ENCODE measurements at places on chromosomes 16 and 17. TPM values are rescaled to one million over a fixed set of nuclear protein-coding genes. Genes with fewer than 3 reads are reported as not detected.

DNA sequence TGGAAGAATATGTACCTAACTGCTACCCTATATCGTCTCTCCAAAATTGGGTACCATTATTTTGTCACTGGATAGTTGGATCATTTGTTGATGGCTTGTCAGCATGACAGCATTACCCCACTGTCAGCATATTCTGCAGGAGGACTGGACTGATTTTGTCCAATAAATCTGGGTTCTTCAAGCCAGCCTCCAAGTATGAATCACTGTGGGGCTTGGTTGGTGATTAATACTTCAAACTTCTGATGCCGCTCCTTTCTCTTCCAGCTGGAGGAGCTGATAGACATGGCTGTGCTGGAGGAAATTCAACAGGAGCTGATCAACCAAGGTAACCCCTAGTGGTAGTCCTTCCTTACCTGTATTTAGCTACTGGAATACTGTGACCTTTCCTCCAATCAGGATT lies 2.5 kb downstream of the RPAIN start:
- DNase-seq = no peak

- DNase-seq = no peak
Observed at GRCh38 chr17:180381-181244, 837 bp downstream of the DOC2B start.

- no peak for DNase-seq
Observed at GRCh38 chr17:48729335-48730239, 1.0 kb upstream of the HOXB13 start.

GRCh38 chr16:27597361-27597760 lies 47.4 kb downstream of the KATNIP start:
- no peak for DNase-seq

GRCh38 chr17:50484386-50485155 lies 5.9 kb downstream of the RSAD1 start:
- no peak for DNase-seq

GRCh38 chr17:43542859-43543258 lies 3.3 kb downstream of the ETV4 start:
- DNase-seq = no peak

DNA sequence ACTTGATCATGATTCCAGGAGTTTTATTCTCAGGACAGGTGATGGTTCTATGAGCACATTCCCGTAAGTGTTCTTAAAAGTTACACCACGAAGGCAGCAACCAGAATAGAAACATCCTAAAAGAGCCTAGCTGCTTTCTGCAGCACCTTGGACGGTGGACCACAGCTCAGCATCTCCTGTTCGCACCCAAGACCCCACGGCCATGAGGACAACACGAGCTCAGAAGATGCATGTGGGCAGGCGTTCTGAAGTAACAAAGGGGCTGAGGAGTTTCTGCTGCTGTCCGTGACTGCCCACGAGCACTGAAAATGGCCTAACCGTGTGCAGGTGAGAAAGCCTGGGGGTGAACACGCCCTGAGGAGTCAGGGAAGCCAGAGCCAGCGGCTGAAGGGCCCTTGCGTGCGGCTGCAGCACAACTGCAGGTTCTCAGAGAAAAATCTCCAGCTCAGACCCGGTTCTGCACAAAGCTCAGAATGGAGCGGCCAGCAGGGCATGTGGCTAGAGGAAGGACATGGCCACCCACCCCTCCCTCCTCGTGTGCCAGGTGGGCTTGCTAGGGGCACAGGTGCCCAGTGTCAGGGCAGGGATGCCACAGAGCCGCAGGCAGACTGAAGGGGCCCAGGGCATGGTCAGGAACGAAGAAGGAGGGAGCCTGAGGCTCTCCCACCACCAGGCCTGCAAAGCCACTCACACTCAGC lies 10.8 kb upstream of the C16orf95 start:
- DNase-seq = no peak

GRCh38 chr17:72386619-72387237 lies 265.9 kb downstream of the SOX9 start:
- DNase-seq = no peak

DNA sequence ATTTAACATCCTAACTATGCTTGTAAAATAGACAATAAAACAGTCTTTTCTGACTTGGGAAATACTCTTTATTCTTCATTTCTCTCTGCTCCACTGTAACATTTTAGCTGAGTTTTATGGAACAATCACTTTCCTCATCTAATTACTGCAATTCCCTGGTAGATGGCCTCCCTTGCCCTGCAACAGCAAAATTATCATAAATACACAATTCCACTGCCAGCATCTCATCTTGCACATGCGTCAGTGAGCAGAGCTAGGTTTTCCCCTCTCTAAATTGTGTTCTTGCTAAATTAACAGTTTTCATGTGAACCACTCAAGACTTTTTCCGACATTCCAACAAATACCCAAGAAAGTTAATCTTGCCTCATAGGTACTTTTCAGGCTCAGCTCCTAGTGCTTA lies 920.9 kb upstream of the GOT2 start:
- no peak for DNase-seq

DNA sequence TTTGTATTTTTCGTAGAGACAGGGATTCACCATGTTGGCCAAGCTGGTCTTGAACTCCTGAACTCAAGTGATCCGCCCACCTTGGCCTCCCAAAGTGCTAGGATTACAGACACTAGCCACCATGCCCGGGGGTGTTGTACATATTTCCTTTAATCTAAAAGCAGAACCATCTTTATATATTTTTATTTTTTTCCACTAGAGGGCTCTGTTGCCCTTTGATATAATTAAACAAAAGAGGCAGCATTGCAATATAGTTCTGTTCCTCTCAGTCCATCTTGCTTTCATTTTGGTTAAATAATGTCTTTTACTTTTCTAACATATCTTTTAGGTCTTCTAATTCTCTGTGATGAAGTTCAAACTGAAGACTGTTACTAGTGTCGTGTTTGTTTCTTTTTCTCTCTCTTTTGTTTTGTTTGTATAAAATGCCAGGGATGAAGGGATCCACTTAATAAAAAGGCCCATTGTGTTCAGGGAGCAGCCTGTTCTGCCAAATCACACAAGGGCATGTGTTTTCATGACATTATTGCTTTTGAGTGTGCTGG lies 23.4 kb downstream of the WWOX start:
- no peak for DNase-seq

DNA sequence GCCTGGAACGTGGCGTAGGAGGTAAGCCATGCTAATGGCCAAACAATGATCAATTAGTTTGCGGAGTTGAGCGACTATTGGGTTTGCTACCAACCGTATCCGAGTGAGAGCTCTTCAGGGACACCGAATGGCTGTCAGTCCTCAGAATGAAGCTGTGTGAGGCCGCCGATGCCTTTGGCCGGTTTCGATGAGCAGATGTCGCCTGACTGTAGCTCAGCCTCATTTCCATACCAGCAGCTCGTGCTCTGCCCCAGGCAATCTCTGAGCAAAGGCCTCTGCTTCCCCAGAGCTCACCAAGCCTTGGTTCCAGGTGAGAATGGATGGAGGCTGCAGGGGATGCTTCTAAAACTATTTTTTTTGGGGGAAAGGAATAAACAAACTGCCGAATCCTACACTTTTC lies 111.7 kb upstream of the HS3ST4 start:
- no peak for DNase-seq

DNA sequence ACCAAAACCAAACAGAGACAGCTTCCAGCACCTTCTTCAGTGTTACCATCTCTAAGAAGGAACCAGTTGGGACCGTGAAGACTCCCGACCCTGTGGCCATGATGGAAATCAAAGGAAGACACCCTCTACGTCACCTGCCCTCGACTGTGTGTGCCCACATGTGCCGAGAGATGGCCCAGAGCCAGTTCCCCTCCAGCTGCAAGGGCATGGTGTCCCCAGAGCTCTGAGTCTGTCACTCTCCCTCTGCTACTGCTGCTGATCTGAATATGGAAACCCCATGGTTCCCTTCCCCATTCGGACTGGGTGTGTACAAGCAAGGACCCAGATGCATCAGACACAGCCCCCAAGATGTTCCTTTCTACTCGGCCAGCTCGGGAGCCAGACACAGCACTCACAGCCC lies 76.4 kb downstream of the SOCS1 start:
- DNase-seq = no peak

- DNase-seq = no peak
Observed at GRCh38 chr17:32141679-32142037, 644 bp upstream of the RHOT1 start.

GRCh38 chr16:59686405-59686804 lies 952.3 kb upstream of the GOT2 start:
- no peak for DNase-seq

DNA sequence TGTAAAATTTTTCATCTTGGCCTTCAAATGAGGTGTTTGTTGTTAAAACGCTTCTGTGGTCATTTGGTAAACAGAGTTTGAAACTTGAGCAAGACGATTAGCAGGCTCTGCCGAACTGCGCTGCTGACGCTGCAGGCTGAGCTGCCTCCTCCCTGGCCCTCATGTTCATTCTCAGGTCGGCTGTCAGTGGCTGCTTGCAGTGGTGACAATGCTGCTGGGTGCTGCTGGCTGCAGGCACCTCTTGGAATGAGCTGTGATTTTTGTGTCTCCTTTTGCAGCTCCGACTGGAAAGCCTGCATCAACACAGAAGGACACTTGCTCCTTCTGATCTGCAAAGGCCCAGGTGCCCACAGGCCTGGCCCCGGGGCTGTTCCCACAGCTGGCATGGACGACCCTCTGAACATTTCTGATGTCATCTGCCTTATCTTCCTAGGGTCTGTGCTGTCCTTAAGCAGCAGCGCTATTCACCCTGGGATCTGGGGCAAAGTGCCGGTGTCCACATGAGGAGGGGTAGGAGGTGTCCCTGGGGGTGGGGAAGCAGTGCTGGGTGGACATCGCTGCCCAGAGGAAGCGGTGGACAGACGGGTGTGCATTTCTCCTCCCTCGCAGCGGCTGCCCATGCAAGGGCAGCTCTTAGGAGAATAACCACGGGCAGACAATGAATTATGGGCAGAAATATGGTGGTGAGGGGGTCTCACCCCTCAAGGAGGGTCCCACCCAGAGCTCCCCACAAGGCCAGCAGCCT lies 23.1 kb upstream of the OSGIN1 start:
- no peak for DNase-seq

DNA sequence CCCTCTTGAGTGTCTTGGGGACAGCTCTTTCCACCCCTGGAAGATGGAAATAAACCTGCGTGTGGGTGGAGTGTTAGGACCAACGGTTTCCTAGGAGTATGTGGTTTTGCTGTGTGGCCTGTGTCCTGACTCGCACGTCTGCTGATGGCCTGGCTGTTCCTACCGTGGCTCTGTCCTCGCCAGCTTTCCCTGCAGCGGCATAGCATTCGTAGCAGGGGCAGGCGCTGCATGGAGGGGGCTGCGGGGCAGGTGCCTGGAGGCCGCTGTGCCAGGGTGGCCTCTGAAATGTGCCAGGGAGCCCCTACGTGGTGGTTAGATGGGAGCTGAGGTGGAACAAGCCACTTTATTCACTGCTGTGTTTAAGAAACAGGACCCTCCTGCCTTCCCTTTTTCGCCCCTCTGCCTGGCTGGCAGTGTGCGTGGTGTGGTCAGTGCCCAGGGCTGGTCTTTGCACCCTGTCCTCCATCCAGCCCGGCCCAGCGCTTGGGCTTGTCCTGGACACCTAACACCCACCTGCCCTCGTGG lies 10.6 kb downstream of the SLC16A3 start:
- DNase-seq = no peak

DNA sequence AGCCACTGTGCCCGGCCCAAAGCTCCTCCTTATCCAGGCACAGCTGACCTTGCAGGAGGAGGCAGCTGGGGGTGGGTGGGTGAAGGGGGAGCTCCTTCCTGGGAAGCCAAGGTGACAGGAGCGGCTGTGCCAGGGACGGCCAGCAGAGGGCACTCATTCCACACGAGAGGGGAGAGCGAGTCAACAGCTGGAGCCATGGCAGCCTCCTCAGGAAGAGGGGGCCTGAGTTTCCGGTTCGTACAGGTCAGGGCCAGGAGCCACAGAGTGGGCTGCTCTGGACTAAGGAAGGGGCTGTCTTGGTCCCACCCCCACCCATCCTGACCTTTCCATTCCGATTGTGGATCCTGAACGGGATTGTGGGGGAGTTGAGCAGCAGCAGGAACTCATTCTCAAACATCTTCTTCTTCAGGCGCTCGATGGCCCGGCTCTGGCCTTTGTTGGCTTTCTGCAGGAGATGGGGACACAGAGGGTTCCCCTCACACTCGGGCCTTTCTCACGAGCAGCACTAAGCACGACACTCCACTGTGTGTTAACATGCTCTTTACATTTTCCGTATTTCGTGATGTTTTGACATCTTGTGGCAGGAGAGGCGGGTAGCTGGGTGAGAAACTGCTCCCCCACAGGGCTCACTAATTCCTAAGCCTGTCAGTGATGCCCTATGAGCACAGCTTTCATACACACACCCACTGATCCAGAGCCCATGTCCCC lies 61.6 kb downstream of the TIMM22 start:
- DNase-seq = no peak

GRCh38 chr17:42827472-42827871 lies 3.4 kb upstream of the BECN1 start:
- no peak for DNase-seq

- no peak for DNase-seq
Observed at GRCh38 chr17:72955391-72956140, 136.9 kb downstream of the SLC39A11 start.

DNA sequence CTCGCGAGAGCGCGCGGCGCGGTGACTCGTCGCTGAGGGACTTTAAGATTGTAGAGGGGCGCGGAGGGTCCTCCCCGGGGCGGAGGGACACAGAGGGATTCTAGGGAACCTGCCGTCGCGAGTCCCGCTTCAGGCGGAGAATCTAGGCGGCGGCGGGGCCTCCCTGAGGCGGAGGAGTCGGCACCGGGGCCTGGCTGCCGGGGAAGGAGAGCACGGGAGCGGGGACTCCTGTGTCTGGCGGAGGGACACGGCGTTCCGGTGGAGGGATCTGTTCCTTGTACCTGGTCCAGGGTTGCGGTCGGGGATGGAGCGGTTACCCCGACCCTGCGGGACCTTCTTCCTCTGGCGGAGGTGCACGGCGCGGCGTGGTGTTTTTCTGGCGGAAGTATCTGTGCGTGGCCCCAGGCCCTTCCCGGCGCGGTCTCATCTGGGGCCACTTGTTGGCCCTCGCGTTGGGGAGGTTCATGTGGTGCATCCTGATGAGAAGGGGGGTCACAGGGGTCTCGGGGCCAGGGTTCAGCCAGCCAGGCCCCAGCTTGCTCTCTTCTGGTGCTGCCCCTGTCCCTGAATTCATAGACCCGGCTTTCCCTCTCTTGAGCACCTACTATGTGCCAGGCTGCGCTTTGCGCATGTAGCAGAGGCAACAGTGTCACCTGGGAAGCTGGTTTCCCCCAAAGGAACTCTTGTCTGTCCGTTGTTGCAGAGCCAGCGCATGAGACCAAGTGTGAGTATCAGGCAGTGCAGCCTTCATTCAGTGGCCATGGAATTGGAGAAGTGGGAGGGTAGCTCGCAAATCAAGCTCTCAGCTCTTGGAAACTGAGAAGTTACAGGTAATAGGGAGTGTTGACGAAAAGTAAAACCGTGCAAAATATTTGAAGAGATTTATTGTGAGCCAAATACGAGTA lies 563 bp upstream of the ZKSCAN2 start:
- peak; percentile 88 for DNase-seq

Gene OR3A1
- total RNA-seq = not detected

Gene TOX3
- total RNA-seq = 0.36 TPM

Gene TPSD1
- 0.27 TPM for total RNA-seq

Gene TNS4
- 0.36 TPM for total RNA-seq

Gene C1QTNF8
- total RNA-seq = not detected

Gene NATD1
- 9.3 TPM for total RNA-seq

Gene EFCAB13
- total RNA-seq = 24.5 TPM

Gene CEP20
- 37.6 TPM for total RNA-seq

Gene CTRB1
- total RNA-seq = 2.7 TPM

Gene KCNJ12
- 1.0 TPM for total RNA-seq

Gene MEFV
- total RNA-seq = 3.0 TPM

Gene SCGB1C2
- total RNA-seq = not detected

Gene CACNG4
- total RNA-seq = 0.36 TPM

Gene ABCA9
- total RNA-seq = 118 TPM

Gene G6PC1
- not detected for total RNA-seq

Gene GUCY2D
- not detected for total RNA-seq

Gene GNG13
- total RNA-seq = not detected

Gene MYL4
- total RNA-seq = 3.9 TPM

Measured in sciatic nerve (tissue), 2 donors.